ENCODE measurements at places on chromosomes 7 and 10.

GRCh38 chr7:151758622-151759540 lies 118.0 kb downstream of the PRKAG2 start:
- H3K4me1 ChIP-seq: peaks cover 11% of the 10 kb centered on the region
- no peaks in the 10 kb centered on the region for H3K27me3 ChIP-seq
- DNase-seq: no peak

DNA sequence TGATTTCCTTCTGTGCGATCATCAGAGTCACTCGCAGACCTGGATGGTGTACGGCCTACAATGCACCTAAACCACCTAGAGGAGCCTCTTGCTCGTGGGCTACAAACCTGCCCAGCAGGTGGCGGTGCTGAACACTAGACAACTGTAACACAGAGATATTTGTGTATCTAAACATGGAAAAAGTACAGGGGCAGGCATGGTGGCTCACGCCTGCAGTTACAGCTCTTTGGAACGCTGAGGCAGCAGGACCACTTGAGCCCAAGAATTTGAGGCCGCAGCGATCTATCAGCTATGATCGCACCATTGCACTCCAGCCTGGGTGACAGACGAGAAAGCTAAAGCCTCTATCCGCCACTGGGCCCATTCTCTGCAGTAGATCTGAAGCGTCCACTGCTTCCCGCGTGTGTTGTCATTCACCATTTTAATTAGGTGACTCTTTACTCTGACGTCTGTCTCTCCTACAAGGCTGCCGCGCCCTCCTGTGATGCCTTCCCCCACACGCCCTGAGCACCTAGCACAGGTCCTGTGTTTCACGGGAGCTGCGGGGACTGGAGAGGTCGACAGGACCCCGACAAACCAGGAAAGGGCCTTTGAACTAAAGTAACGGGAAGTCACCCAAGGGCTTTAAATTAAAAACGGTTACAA lies 774 bp downstream of the TUBGCP2 start:
- peak overlapping the region; percentile 99 for H3K4me3 ChIP-seq
- peak; percentile 84 for DNase-seq
- H3K4me1 ChIP-seq: peaks cover 7% of the 10 kb centered on the region
- no peaks in the 10 kb centered on the region for H3K36me3 ChIP-seq

- no peaks in the 10 kb centered on the region for H3K36me3 ChIP-seq
- no peak for DNase-seq
- H3K27ac ChIP-seq: no peak overlapping the region
- no peaks in the 10 kb centered on the region for H3K27me3 ChIP-seq
Observed at GRCh38 chr10:77574438-77574837, 63.2 kb downstream of the KCNMA1 start.

- H3K27me3 ChIP-seq: no peaks in the 10 kb centered on the region
- no peak for DNase-seq
- H3K4me1 ChIP-seq: no peaks in the 10 kb centered on the region
Observed at GRCh38 chr7:123998921-123999320, 33.9 kb downstream of the TMEM229A start.

GRCh38 chr10:88417387-88418030 lies 165.6 kb downstream of the RNLS start:
- no peak for DNase-seq
- H3K27me3 ChIP-seq: no peaks in the 10 kb centered on the region
- no peak overlapping the region for H3K27ac ChIP-seq

DNA sequence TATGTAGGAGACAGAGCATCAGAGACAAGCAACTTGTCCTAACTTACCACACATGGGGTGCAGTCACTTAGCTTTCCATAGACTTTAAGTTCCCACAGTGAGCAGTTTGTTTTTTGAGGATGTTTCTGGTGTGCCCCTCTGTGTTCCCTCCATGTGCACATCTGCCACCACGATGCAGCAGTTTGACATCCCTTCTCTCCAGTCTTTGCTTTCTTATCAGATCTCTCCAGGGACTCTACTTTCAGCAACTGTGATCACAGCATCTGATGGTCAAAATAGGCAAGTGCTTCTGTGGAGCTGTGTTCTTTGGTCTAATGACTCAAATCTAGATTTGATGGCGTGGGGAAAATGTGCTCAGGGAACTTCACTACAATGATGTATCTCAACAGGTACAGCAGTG lies 96.5 kb upstream of the NAMPT start:
- no peaks in the 10 kb centered on the region for H3K36me3 ChIP-seq
- no peak for DNase-seq
- H3K27ac ChIP-seq: no peak overlapping the region

GRCh38 chr7:23234569-23235296 lies 11.8 kb upstream of the GPNMB start:
- H3K27ac ChIP-seq: peak overlapping the region; percentile 48
- peak overlapping the region; percentile 19 for H3K4me3 ChIP-seq
- H3K27me3 ChIP-seq: no peaks in the 10 kb centered on the region
- no peaks in the 10 kb centered on the region for H3K36me3 ChIP-seq
- DNase-seq: no peak

GRCh38 chr7:151876899-151877777 lies at the start of gene PRKAG2:
Gene PRKAG2 (minus strand): TSS chr7:151877115. CDS start chr7:151876620, 495 bp downstream.
- DNase-seq: no peak
- no peaks in the 10 kb centered on the region for H3K4me1 ChIP-seq
- H3K36me3 ChIP-seq: no peaks in the 10 kb centered on the region
- H3K27me3 ChIP-seq: no peaks in the 10 kb centered on the region
- peak within 1 kb of the TSS; percentile 96 for H3K4me3 ChIP-seq

GRCh38 chr10:12501324-12501723 lies 152.0 kb downstream of the CAMK1D start:
- H3K4me1 ChIP-seq: no peaks in the 10 kb centered on the region
- no peak for DNase-seq
- H3K36me3 ChIP-seq: no peaks in the 10 kb centered on the region
- H3K4me3 ChIP-seq: no peak overlapping the region

DNA sequence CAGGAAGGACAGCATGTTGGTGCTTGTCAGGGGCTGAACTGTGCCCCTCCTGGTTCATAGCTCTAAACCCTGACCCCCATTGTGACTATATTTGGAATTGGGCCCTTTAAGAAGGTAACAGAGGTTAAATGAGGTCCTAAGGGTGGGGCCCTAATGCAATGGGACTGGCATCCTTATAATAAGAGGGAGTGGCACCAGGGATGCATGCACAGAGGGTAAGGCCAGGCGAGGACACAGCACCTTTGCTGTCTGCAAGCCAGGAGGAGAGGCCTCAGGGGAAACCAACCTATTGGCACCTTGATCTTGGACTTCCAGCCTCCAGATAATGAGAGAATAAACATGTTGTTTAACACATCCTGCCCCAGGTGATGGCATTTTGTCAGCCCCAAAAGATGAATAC lies 61.3 kb upstream of the EBF3 start:
- H3K27me3 ChIP-seq: no peaks in the 10 kb centered on the region
- no peaks in the 10 kb centered on the region for H3K4me1 ChIP-seq
- H3K27ac ChIP-seq: no peak overlapping the region
- no peak overlapping the region for H3K4me3 ChIP-seq
- DNase-seq: no peak
- no peaks in the 10 kb centered on the region for H3K36me3 ChIP-seq

- no peaks in the 10 kb centered on the region for H3K27me3 ChIP-seq
Observed at GRCh38 chr10:133441780-133442179, 12.0 kb upstream of the SCART1 start.
